ENCODE measurements at places on chromosomes 6 and 20. TPM values are rescaled to one million over a fixed set of nuclear protein-coding genes. Genes with fewer than 3 reads are reported as not detected.

The MARCKS gene
- 150 TPM for polyA plus RNA-seq

The MAPK13 gene
- 40.2 TPM for polyA plus RNA-seq

The OTOR gene
- polyA plus RNA-seq: not detected

The PRPH2 gene
- polyA plus RNA-seq: 2.0 TPM

The TOX2 gene
- 39.5 TPM for polyA plus RNA-seq

The LY6G5B gene
- 4.1 TPM for polyA plus RNA-seq

The NOP56 gene
- polyA plus RNA-seq: 95.9 TPM

The CENPW gene
- polyA plus RNA-seq: 31.8 TPM

The RNF182 gene
- polyA plus RNA-seq: 38.1 TPM

The COL21A1 gene
- 1.0 TPM for polyA plus RNA-seq

The TEAD3 gene
- polyA plus RNA-seq: 8.9 TPM

The MYBL2 gene
- polyA plus RNA-seq: 148 TPM

The TFAP2D gene
- not detected for polyA plus RNA-seq

Data from brain (organoid and tissue), 16 donors.